ENCODE measurements at places on chromosomes 4 and X. TPM values are rescaled to one million over a fixed set of nuclear protein-coding genes. Genes with fewer than 3 reads are reported as not detected.

HHIP gene
- total RNA-seq: 6.2 TPM

MAGEE1 gene
- 2.1 TPM for total RNA-seq

IQCM gene
- total RNA-seq: not detected

FRG2 gene
- not detected for total RNA-seq

MAPK10 gene
- 26.1 TPM for total RNA-seq

FGB gene
- total RNA-seq: not detected

STATH gene
- total RNA-seq: not detected

TMEM150C gene
- 0.53 TPM for total RNA-seq

TEC gene
- 0.37 TPM for total RNA-seq

LNX1 gene
- 16.6 TPM for total RNA-seq

TMEM156 gene
- 0.37 TPM for total RNA-seq

RPS6KA6 gene
- total RNA-seq: 1.3 TPM

IL3RA gene
- 0.26 TPM for total RNA-seq

TBC1D14 gene
- 35.1 TPM for total RNA-seq

MAOB gene
- total RNA-seq: 0.13 TPM

KCND1 gene
- 0.56 TPM for total RNA-seq

EXOSC9 gene
- total RNA-seq: 22.2 TPM

TIGD4 gene
- total RNA-seq: 0.13 TPM

CTSO gene
- 26.0 TPM for total RNA-seq

CT45A3 gene
- total RNA-seq: not detected

CENPVL2 gene
- total RNA-seq: not detected

GLOD5 gene
- not detected for total RNA-seq

GK gene
- total RNA-seq: 5.5 TPM

ARHGAP6 gene
- total RNA-seq: 9.9 TPM

F8A2 gene
- total RNA-seq: not detected

SYTL5 gene
- 0.40 TPM for total RNA-seq

VGLL1 gene
- not detected for total RNA-seq

USP51 gene
- 1.5 TPM for total RNA-seq

GPM6B gene
- 36.3 TPM for total RNA-seq

EFHC2 gene
- 0.13 TPM for total RNA-seq

SHROOM3 gene
- total RNA-seq: 7.0 TPM

USP11 gene
- total RNA-seq: 48.9 TPM

GASK1B gene
- 25.1 TPM for total RNA-seq

RBM46 gene
- under 0.01 TPM for total RNA-seq

CFAP47 gene
- not detected for total RNA-seq

ZIC3 gene
- total RNA-seq: not detected

HTN3 gene
- total RNA-seq: not detected

DMRTC1 gene
- total RNA-seq: not detected

MXRA5 gene
- total RNA-seq: 0.13 TPM

CXorf49 gene
- not detected for total RNA-seq

JAKMIP1 gene
- total RNA-seq: not detected
